ENCODE measurements at places on chromosomes 1 and 21. TPM values are rescaled to one million over a fixed set of nuclear protein-coding genes. Genes with fewer than 3 reads are reported as not detected.

Gene MATN1
- total RNA-seq, result not detected

Gene CTSE
- 63.6 TPM for total RNA-seq

DNA sequence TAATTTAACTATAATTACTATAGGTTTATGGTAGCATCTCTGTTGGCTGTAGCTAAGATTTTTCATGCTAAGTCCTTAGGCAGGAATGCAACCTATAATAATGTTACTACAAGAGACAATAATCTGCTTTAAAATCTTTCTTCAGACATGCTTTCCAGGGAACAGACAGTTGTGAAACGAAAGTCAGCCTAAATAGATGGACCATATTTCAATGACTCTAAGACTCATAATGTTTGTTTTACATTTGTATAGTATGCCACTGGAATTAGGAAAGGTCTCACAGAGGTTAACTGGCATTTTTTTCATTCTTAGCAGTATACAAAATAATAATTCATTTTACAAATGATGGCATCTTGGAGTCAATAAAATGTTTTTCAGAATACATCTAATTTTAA, 8.1 kb downstream of the RERE start:
- H3K36me3 ChIP-seq, result no peaks in the 10 kb centered on the region
- no peak overlapping the region for H3K4me3 ChIP-seq
- H3K27ac ChIP-seq, result no peak overlapping the region
- H3K27me3 ChIP-seq, result no peaks in the 10 kb centered on the region
- no peak for DNase-seq
- peaks cover 14% of the 10 kb centered on the region for H3K4me1 ChIP-seq

Gene DSCAM
- total RNA-seq, result 0.06 TPM

GRCh38 chr21:39525129-39525528, 73.4 kb downstream of the SH3BGR start:
- H3K27ac ChIP-seq, result no peak overlapping the region
- no peaks in the 10 kb centered on the region for H3K36me3 ChIP-seq
- no peak overlapping the region for H3K4me3 ChIP-seq
- peaks cover 9% of the 10 kb centered on the region for H3K4me1 ChIP-seq

DNA sequence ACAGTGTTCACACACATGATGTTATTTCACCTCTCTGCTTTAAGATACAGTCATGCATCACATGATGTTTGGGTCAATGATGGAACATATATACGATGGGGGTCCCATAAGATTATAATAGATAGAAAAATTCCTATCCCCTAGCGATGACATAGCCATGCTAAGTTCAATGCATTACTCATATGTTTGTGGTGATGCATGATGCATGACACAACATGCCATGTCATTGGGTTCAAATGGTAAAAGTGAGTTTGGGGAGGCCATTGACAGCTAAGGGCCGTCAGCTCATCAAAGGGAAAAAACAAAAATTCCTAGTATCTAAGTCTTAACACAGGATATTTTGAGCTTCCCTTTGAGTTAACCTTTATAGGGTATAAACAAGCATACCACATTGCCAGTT, 73.6 kb downstream of the ATP1A1 start:
- no peak overlapping the region for H3K4me3 ChIP-seq
- no peaks in the 10 kb centered on the region for H3K4me1 ChIP-seq
- no peak for DNase-seq
- no peaks in the 10 kb centered on the region for H3K27me3 ChIP-seq
- H3K27ac ChIP-seq, result no peak overlapping the region

Gene RAB25
- total RNA-seq, result 58.0 TPM

Gene AMY1B
- 5.8 TPM for total RNA-seq

DNA sequence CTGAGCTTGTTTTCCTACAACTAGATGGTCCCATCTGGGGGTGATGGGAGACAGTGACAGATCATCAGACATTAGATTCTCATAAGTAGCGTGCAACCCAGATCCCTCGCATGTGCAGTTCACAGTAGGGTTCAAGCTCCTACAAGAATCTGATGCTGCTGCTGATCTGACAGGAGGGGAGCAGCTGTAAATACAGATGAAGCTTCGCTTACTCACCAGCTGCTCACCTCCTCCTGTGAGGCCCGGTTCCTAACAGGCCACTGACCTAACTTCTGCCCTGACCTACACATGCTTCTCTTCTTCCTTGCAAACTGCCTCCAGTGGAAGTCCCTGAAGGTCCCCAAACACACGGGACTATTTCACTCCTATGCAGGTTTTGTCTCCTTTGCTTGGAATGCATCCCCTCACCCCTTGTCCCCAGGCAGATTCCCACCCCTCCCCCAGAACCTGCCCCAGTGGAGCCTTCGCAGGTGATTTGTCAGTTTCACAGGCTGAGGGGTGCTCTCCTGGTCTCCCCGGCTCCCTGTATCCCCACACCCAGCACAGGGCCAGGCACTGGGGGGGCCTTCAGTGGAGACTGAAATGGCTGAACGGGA, 5.7 kb upstream of the ZBTB48 start:
- H3K27ac ChIP-seq, result no peak overlapping the region
- H3K36me3 ChIP-seq, result no peaks in the 10 kb centered on the region
- H3K4me3 ChIP-seq, result no peak overlapping the region
- H3K4me1 ChIP-seq, result peaks cover 6% of the 10 kb centered on the region

DNA sequence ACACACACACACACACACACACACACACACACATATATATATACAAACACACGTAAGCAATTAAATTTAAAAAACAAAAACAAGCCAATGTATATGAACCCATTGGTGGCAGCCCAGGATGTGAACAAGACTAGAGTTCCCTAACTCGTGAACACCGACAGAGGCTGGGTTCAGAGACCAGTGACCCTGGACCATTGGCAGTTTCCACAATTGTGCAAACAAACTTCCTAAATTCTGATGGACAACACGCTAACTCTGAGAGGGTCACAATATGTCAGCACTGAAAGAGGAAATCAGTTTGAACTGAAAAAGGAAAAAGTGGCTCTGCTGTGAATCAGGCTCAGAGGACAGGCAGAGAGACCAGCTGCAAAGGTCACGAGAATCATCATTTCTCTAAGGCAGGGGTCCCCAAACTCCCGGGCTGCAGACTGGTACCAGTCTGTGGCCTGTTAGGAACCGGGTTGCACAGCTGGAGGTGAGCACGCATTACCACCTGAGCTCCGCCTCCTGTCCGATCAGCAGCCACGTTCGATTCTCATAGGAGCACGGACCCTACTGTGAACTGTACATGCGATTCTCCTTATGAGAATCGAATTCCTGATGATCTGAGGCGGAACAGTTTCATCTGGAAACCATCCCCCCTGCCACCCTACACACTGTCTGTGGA, 50.5 kb upstream of the ERO1B start:
- H3K27ac ChIP-seq, result no peak overlapping the region
- DNase-seq, result no peak
- no peaks in the 10 kb centered on the region for H3K4me1 ChIP-seq
